ENCODE measurements at places on chromosomes 7 and 10.

DNA sequence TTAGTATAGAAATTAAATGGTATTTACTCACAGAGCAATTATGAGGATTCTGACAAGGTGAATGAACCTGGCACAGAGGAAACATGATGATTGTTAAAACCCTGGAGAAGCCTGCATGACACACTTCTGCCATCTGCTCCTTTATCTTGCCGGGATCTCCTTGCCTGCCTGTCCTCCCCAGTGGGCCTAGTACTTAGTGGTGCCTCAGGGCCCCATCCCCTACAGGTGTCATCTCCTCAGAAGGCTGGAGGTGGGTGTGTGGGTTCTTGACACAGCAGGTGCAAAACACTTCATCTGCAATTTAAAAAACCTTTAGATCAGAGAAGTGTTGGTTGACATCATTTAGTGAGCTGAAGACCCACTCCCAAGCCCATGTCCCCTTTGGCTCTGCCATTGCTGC, 261.2 kb downstream of the ADRA2A start:
- no peak for DNase-seq

GRCh38 chr7:42913591-42913990, 1.7 kb upstream of the C7orf25 start:
- no peak for DNase-seq

- no peak for DNase-seq
Observed at GRCh38 chr7:55077561-55078410, 59.0 kb downstream of the EGFR start.

DNA sequence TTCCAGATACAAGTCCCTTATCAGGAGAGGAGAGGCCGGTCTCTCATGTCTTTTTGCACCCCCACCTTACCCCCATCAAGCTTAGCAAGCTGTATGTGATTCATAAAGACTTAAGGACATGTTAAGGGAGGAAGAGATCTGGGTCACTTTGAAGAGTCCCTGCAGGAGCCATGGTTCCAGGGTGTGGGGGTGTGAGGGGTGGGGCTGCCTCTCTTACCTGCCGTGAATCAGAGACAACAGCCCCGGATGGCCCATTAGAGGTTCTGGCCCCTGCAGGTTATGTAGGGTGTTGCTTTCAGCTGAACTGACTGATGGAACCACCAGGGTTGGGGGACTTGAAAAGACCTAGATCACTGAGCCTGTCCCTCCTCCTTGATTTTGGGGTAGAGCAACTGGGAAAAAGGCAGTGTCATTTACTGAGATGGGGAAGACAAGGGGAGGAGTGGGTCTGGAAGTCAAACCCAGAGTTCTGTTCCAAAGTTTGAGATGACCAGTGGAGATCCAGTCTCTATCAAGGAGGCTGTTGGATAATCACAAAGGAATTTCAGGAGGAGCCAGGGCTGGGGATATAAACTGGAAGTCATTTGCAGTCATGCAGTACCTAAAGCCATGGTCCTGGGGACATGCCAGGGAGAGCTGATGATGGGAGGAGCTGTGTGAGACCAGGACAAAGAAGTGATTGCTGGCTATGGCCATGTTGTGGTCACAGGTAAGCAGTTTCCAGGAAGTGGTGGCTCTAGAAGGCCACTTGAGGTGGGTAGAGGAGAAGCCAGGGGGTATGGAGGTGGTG, 23.1 kb downstream of the ADAMTS14 start:
- no peak for DNase-seq

DNA sequence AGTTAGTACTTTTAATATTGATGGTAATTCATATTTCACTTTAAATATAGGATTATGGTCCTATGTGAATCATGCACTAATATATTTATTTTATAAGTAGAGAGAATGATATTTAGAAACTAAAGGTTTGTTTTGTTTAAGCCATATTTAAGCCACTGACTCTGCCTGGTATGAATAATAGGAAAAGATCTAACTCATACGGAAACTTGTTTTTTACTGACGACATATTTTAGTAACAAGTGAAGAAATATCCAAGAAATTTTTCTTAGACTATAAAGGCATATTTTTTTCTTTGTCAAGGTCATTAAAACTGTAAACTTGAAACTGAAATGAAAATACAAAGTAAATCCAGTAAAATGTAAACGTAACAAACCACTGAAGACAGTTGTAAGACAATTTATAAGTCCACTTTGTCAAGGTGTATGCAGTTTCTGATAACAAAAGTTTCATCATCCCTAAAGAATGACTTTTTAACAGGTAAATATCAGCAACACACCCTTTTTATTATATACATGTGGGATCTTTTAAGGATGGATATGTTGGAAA, 147.1 kb downstream of the PHF14 start:
- DNase-seq, result no peak

GRCh38 chr7:107353701-107354100, 116.2 kb upstream of the GPR22 start:
- no peak for DNase-seq

GRCh38 chr7:31444196-31444595, 69.7 kb upstream of the ITPRID1 start:
- no peak for DNase-seq

All from CD4-positive, alpha-beta T cell (primary cell).